ENCODE measurements at places on chromosomes 4 and X.

DNA sequence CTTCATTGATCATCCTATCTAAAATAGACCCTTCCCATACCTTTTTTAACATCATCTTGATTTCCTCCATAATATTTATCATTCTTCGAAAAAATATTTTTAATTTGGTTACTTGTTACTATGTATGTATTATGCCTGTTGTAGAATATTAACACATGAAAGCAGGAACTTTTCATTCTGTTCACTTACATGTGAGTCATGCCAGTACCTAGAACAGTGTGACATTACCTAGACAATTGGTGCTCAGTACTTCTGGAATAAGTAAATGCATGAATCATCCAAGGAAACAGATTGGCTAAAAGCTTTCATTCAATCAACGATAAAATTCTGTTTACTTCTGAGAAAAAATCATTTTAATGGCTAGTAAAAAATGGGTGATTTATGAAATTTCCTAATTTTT is 76.4 kb downstream of the CXXC4 start:
- no peak for DNase-seq

- DNase-seq = no peak
Measured at GRCh38 chr4:89754531-89754930, 82.4 kb downstream of the SNCA start.

- no peak for DNase-seq
Measured at GRCh38 chr4:176761872-176762271, 30.9 kb downstream of the VEGFC start.

DNA sequence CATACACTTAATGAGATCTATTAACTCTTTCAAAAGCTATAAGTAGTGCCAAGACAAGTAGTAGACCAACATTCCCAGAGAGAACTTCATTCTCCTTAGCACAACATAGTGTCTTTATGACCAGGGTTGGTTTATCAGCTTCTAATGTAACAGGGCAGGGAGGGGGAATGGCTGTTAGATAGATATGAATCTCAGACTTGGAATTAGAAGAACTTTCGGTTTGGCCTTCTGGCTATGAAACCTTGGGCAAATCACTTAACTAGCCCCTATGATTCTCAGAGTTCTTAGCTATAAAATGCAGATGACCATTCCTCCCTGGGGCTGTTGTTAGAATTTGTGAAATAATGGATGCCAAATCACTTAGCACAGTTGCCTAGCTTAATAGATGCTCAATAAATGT is 132.2 kb downstream of the SLC10A7 start:
- no peak for DNase-seq

DNA sequence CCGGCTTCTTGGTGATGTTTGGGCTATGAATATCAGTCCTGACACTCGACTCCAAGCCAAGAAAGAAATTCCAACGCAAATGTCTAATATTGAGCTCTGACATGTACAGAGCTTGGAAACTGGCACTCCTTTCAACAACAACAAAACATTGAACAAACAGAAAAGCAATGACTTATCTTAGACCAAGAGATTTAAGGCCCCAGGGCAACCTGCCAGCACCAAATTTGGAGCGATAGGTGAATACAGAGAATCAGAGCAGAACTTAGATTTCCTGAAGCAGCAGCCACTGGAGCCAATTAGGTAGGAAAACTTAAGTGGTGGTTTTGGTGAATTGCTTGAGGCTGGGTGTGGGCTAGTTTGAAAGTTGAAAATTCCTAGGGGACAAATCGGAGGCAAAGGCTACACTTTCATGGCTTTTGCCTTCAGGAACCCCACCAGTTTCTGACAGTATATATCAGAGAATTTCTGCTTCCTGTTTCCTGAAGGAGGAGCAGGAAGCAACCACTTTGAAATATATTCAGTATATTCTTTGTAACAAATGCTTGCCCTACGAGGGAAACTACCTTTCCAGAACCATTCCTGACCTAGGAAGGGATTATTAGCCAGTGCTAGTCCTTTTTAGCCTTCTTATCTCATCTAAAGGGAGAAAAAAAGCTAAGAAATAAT is 10.1 kb upstream of the FMR1 start:
- no peak for DNase-seq

- DNase-seq = no peak
Measured at GRCh38 chr4:7365462-7366179, 69.1 kb downstream of the PSAPL1 start.

DNA sequence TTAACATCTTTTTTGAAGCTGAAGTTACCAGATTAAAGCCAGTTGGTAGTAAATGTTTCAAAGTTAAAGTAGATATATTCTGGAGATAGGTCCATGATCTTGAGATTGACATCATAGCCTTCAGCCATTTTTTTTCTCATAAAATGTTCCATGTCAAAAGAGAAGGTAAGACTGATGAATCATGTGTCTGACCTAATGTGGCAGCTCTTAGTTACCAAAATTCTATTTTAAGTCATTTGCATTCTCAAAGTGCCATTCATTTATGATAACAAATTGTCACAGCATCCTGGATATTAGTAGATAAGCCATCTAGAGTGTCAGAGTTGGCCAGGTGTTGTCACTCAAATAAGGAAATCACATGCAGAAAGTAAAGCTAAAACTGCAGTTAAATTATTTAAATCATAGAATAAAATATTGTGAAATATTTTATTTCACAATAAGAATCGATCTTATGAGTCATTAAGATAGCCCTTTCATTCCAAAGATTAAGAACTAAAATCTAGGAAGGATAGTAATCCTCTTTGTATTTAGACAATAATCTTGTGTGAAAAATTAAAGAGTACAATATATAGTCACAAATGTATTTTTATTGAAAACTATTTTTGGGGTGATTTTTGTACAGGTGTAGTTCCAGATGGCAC is 65.7 kb upstream of the ADAD1 start:
- DNase-seq = no peak

- DNase-seq = no peak
Measured at GRCh38 chrX:44915361-44915868, 42.4 kb downstream of the KDM6A start.

- DNase-seq = no peak
Measured at GRCh38 chr4:54187148-54187547, 41.9 kb upstream of the PDGFRA start.

- DNase-seq = no peak
Measured at GRCh38 chr4:109368661-109369060, 65.0 kb upstream of the SEC24B start.

GRCh38 chrX:33333271-33333670 is 121.9 kb upstream of the DMD start:
- DNase-seq = no peak

- DNase-seq = no peak
Measured at GRCh38 chr4:159178979-159179969, 76.4 kb downstream of the RAPGEF2 start.

DNA sequence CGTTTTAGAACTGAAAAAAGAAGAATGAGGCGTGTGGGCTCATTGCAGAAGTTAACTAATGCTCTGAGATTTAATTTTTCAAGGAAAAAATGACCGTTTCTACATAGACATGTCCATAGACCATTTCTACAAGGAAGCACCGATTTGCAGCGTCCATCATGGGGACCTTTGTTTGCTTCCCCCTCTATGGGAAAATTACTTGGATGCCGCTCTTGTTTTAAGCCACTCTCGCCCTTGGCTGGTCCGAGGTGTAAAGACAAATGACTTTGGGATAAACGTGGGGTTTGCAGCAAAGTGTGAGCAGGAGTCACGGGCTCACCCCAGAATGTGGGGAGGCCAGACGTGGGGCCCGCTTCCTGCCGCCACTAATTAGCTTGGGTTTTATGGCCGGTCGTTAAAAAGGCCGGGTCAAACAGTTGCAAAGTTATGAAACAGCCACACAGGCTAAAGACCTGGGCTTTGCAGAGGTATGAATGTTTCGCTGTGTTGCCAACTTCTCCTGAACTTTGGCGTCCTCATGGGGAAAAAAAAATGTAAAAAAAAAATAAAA is 235.9 kb downstream of the SHOX start:
- peak; percentile 42 for DNase-seq

- DNase-seq = no peak
Measured at GRCh38 chrX:101136235-101136634, 38.2 kb downstream of the CENPI start.

- no peak for DNase-seq
Measured at GRCh38 chrX:15344106-15344505, 8.8 kb upstream of the PIGA start.

DNA sequence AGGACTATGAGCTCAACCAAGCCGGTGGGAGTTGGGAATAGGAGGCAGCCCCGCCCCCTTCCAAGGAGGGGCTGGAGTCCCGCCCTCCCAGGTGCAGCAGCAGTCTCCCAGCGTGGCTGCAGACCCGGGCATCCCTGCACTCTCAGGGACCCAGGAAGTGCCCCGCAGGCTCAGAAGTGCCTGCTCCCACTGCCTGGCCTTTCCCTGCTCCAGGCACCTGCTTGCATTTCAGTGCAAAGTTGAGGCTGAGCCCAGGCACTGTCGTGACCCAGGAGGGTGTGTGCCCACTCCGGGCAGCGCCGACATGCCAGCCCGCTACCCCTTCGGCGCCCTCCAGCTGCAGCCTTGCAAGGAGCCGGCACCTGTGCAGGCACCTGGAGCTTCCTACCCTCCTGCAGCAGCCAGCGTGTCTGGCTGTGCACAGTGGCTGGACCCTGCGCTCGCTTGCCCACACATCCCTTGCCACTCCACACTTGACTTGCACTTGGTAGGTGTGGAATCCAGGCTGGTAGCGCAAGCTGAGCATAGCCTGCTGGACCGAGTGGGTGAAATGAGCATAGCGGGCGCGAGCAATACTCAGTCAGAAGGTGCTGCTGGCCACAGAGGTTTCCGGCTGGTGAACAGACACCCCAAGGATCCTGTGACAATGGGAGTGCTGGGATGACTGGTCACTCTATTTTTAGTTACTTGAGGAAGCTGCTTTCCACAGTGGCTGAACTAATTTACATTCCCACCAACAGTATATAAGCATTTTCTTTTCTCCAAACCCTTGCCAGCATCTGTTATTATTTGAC is 236.3 kb downstream of the PCDH10 start:
- no peak for DNase-seq

- DNase-seq = no peak
Measured at GRCh38 chrX:72609313-72609712, 36.7 kb upstream of the HDAC8 start.

DNA sequence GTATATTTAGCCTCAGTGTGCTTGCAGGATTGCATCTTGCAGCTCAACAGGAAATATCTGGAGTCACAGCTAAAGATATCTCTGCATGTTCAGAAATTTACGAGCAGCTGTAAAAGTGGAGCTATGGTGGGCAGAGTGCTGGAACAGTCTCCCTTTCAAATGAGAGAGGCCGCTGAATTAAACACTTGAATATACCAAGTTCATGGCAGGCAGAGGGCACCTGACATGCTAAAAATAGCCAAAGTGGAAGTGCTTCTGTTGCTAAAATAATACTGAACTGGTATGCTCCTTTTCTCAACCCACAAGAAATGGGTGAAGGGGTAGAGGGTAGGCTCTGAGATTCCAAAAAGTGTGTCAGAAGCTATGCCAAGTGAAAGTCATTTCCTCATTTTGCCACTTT is 98.1 kb downstream of the MGST2 start:
- DNase-seq = no peak

DNA sequence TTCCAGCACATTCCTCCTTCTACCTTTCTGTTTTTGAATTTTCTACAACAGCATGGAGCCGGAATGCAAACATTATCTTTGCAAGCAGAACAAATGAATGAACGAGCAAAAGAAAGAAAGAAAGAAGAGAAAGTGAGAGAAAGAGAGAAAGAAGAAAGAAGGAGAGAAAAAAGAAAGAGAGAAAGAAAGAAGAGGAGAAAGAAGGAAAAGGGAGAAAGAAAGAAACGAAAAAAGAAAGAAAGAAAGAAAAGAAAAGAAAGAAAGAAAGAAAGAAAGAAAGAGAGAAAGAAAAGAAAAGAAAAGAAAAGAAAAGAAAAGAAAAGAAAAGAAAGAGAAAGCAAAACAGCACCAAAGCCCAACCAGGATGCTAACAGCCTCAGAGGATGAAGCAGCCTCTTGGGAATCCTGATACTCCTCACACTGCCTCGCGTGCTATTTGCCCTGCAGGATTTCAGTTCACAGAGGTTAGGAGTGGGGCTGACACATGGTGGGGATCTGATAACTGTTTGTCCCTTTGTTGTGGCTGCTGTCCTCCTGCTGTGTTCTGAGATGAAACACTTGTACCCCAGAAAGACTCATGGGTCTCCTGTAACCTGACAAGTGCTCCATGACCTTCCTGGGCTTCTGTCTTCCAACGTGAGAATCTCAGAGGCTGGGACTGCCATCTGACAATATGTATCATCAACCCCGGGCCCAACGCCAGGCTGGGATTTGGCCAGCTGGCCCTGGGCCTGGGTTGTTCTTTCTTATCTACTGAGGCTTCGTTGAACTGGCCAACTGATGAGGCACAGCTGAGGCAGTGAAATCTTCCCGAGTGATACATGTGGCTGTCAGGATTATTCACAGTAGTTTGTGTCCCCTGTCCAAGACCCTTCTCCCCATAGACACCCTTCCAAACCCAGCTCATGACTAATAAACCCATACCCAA is 61.0 kb downstream of the SEPSECS start:
- DNase-seq = no peak

- DNase-seq = no peak
Measured at GRCh38 chr4:146333187-146333894, 119.0 kb downstream of the REELD1 start.

DNA sequence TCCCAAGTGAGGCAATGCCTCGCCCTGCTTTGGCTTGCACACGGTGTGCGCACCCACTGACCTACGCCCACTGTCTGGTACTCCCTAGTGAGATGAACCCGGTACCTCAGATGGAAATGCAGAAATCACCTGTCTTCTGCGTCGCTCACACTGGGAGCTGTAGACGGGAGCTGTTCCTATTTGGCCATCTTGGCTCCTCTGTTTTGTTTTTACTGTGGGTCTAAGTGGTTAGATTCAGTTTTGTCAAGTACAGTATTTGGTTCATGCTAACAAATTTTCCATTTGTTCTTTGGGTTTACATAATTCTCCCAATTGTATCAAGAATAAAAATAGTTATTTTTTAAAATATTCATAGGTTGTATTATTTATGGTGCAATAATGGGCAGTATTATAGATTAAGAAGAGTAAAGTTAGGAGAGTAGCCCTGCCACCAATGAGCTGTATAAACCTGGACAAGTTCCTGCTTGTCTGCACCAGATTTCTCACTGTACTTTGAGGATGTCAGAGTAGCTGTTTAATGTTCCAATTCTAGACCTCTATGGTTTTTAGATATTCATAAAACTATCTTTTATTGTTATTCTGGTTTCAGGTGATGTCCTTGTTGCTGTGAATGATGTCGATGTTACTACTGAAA is 23.4 kb downstream of the INTU start:
- DNase-seq = no peak

- DNase-seq = no peak
Measured at GRCh38 chr4:8041172-8041571, 101.5 kb upstream of the AFAP1 start.

DNA sequence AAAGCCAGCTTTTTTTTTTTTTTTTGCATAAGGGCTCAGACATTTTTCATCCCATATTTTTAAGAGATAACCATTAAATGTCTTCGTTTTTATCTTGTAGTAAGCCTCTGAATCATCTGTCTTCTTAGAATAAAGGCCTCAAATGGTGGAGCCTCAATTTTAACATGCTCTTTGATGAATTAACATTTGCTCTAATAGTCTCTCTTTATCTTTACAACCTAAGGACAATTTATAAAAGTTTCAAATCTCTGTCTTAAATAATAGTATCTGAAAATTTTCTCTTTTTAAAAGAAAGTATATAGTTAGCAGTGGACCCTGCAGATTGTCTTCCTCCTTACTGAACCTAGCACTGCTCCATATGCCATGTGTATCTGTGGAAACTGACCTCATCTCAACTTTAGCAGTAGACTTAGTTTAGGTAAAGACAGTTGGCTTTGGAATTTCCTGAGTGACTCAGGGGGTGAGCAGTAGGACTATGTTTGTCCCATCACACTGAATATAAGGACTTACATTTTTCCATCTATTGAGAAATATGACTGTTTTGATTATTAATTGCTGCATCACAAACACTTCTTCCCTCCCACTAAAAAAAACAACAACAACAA is 1658.0 kb downstream of the STIM2 start:
- no peak for DNase-seq
